ENCODE measurements at places on chromosomes 11 and 22.

GRCh38 chr11:75303544-75304224, 47.8 kb downstream of the ARRB1 start:
- DNase-seq, result no peak

DNA sequence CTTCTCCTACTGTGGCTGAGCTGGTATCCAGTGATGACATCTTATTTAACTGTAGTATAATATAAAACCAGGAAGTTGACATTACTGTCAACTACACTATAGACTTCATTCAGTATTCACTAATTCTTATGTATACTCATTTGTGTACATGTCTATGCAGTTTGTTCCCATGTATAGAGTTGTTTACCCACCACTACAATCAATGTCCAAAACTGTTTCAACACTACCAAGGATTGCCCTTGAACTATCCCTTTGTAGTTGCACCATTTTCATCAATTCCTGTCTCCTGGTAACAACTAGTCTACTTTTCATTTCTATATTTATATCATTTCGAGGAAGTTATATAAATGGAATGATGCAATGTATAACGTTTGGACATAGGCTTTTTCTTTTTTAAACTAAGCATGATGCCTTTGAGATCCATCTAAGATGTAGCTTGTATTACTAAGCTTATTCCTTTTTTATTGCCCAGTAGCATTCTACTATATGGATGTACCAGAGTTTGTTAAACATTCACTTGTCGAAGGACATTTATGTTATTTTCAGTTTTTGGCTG, 39.2 kb downstream of the TMEM135 start:
- DNase-seq, result no peak

- DNase-seq, result no peak
Measured at GRCh38 chr11:538431-539051, 1.2 kb downstream of the LRRC56 start.

DNA sequence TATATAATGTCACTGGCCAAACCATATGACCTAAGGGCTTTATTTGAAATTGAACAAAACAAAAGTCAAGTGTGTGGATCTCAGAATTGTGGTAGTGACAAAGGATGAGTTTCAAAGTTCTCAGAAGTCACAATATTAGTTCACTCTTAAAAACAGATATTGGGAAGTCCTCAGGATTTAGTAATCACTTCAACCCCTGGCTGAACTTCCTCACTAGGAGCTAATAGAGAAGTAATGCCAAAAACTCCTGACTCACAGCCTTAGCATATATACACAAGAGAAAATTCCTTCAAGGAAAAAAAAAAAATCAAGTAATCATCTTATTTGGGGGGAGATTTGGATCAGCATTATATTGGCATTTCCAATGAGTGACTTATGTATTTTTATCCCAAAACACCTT, 75.6 kb upstream of the APOA1 start:
- peak; percentile 55 for DNase-seq

DNA sequence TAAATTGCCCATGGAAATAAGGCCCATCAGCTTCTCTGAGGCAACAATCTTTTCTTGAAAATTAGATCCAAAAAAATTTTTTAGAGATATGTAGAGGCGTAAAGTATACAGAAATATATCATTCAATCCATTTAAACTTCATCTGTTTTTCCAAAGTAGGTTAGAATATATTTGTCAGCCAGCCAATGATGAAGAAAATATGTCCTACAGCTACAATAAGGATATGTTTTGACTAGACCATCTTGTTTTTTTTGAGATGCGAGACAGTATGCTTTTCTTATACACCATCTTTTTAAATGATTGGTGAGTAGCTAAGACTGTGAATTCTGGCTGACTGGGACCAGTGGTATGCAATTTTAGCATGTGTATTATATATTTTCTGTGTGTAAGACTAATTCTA, 630.4 kb upstream of the CNTN5 start:
- no peak for DNase-seq

- no peak for DNase-seq
Measured at GRCh38 chr22:36797911-36798673, 18.7 kb downstream of the PVALB start.

- DNase-seq, result peak; percentile 18
Measured at GRCh38 chr11:73291781-73292524, 16.1 kb upstream of the ARHGEF17 start.

- peak; percentile 20 for DNase-seq
Measured at GRCh38 chr11:33891714-33892327, at the start of gene LMO2. Gene LMO2 (minus strand): TSS chr11:33892076. CDS start chr11:33869716, 22,360 bp downstream.

DNA sequence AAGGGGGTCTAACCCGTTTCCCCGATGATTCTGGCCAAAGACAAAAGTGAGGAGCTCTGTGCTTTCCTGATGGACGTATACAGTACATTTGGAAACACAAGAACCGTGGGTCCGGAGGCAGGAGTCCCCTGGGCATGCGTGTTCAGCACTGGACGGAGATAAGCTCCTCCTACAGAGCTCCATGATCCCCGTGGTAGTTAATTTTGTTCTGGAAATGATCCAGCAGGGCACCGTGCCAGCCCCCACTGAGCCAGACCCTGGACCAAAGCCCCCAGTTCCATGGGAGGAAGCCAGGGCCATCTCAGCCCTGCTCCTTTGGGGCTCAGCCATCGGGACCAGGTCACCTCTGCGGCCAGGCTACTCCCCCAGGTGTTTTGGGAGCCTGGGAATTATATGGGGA, 83.3 kb downstream of the TRMU start:
- DNase-seq, result no peak

GRCh38 chr11:112634551-112634950, 326.7 kb upstream of the NCAM1 start:
- DNase-seq, result no peak

DNA sequence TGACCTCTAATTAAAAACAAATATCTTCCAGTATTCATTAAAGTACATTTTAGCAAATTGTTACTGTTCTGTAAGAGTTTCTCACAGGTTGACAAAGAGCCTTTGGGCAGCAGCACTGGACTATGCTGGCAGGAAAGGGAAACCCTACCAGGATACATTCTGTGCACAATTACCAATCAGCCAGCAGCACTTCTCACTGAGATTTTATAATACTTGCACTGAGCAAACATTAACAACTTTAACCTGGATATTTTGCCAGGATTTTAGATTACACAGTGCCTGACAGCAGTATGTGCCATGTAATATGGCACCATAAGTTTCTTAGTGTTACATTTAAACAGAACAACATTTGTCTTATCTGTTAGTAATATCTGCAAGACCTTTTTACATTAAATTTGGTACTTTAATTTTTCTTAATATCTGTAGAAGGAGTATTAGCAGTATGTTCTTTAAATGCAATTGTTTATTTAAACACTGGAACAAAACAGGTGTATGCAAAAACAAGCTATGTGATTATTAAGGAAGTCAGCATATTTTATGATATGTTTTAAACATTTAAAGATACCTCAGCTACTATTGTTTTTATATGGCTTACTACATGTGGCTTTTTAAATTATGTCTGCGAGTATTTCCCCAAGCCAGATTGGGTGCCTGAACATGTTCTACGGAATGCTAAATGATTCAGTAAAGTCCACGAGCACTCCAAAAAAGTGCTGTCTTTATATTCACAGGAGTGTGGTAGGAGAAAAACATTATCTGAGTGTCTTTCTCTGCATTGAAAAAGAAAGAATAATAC, 699.0 kb upstream of the LUZP2 start:
- DNase-seq, result no peak

DNA sequence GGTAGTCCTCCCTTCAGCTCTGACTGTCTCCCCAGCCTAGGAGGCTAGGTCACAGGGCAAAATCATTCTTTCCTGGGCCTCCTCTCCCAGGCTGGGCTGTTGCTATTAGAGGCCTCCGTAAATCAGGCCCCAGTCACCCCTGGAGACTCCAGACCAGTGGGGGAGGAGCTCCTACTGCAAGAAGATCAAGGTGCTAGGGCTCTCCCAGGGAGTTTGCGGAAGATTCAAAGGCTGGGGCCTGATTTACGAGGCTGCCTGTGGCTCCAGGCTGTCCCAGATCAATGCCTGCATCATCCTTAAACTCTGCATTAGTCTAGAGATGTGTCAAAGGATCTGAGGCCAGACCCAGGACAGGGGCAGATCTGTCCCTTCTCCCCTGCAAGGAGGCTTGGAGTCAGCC, 346.2 kb downstream of the TENM4 start:
- DNase-seq, result no peak

DNA sequence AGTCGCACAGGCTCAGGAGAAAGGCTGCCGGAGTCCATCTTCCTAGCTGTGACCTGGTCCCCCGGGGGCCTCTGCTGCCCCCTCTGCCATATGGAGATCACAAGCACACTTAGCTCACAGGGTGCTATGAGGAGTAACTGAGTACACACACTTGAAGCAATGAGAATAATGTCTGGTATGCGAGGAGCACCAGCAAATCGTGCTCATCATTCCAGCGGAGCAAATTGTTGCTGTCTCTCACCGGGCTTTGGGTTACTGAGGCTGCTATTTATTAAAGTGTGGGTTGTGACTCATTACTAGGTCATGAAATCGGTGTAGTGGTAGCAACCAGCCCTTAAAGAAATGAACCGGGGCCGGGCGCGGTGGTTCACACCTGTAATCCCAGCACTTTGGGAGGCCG, 48.1 kb upstream of the EIF3D start:
- peak; percentile 74 for DNase-seq

- DNase-seq, result peak; percentile 13
Measured at GRCh38 chr11:16981651-16982194, 32.5 kb downstream of the PLEKHA7 start.

DNA sequence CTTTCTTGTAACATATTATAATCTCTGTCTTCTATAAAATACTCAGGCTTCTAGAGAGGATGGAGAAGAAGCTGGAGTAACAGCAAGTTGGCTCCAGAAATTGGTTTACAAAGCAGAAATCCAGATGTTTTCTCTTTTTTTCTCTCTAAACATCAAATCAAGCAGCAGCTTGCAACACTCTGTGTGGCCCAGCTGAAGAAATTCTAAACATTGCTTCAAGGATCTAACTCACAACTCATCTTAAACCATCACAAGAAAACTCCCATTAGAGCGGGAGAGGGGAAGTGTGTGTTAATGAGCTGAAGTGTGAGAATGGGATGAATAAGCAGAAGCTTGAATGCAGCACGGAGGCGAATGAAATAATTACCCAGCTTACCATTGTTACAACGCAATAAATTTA, 146.5 kb downstream of the OPCML start:
- no peak for DNase-seq

DNA sequence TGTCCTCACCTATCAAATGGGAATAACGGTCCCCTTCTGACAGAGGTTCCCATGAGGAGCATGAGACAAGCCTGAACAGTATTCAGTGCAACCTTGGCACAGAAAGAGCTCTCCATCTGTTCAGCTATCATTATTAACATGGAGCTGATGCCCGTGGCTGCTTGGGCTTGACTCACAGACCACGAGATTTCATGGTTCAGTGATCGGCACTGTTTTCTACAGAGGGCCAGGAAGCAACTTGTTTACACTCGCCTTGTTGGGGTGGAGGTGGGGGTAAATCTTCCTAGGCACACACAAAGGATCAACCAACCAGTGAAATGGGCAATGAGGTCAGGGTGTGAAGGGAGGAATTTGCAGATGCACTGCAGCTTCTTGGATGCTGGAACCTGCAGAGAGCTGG, 88.2 kb downstream of the CWC15 start:
- peak; percentile 80 for DNase-seq

DNA sequence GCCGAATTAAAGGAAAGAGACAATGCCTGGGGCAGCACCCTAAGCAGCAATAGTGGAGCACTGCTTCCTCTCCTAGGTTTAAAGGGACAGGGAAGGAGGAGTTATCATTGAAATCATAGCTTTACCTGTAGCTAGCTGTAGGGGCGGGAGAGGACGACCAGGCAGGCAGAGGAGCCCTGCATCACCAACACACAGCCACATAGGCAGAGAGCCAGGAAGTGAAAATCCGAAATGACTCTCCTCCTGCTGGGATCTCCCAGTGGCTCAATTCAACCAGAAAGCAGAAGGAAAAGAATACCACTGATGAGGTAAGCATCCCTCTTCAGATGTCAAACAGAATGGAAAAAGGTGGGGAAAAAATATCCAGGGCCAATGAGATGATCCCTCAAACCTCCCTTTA, 20.4 kb downstream of the MRGPRX4 start:
- DNase-seq, result peak; percentile 7

DNA sequence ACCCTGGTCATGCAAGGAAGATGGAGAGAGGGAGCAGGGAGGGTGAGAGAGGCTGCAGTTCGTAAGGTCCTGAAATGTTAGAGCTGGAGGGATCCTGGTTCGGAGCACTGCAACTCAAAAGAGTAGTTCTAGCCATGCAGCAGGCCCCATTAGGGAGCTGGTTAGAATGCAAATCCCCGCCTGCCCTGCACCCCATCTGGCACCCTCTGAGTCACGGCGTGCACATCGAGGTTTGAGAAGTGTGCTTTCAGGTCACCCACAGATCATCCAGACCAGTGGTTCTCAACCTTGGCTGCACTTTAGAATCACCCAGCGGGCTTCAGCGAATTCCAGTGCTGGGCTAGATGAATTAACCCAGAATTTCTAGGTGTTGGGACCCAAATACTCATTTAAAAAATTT, 48.2 kb downstream of the ST3GAL4 start:
- peak; percentile 32 for DNase-seq

GRCh38 chr11:64090806-64091516, 55.2 kb downstream of the FLRT1 start:
- DNase-seq, result peak; percentile 32

DNA sequence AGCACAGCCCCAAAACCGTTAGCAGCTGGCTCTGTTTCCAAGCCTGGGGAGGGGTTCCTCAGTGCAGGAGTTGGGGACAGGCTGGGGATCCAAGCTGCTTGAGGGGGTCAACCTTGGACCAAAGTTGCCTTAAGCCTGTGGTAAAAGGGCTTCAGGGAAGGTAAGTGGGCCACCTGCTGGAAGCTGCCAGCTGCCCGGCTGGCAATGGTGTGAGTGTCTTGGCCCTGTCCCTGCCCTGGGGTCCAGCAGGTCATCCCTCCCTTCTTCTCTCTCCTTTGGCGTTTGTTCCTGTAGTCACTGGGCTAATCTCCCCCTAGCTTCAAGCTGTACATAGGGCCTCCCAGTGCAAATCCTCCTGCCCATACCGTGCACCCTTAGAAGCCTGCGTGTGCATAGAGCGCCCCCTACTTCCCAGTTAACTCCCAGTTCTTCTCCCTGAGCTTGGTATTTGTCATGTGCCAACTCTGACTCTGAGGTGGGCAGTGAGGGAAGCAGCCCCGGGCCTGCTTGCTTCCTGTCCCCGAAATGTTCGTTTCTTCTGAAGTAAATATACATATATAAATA, 4.4 kb downstream of the TMEM258 start:
- peak; percentile 56 for DNase-seq

DNA sequence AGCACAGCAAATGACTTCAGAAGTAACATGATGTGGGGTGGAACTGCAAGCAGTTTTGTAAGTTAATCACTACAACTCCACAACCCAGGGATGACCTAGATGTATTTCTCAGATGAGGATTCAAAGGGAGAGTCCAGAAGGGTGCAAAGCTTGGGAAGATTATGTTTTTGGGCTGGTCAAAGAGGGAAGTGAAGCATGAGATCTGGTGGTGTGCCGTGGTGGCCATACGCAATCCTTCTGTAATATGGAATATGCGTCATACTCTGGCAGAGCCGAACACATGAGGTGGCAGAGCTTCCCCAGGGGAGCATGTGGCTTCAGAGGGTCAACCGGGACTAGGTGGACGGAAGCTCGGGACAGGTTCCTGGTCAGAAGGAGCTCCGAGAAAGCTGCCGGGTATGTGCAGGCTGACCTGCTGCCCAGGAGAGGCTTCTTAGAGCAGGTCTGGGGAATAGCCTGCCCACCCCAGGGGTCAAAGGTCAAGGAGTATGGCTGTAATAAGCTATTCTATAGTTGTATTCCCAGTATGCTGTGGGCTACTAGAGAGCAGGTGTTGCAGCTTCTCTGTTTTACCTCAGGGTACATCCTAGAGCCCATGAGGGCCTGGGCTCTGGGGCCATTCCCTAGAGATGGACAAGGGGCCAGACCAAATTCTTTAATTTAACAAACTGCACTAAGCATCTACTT, 70.1 kb upstream of the PHOX2A start:
- no peak for DNase-seq
